Hippocampal formation (tissue), 2 donors: ENCODE measurements at places on chromosomes 6 and 20.

- DNase-seq, result no peak
Observed at GRCh38 chr20:22020201-22020600, 314.7 kb downstream of the PAX1 start.

DNA sequence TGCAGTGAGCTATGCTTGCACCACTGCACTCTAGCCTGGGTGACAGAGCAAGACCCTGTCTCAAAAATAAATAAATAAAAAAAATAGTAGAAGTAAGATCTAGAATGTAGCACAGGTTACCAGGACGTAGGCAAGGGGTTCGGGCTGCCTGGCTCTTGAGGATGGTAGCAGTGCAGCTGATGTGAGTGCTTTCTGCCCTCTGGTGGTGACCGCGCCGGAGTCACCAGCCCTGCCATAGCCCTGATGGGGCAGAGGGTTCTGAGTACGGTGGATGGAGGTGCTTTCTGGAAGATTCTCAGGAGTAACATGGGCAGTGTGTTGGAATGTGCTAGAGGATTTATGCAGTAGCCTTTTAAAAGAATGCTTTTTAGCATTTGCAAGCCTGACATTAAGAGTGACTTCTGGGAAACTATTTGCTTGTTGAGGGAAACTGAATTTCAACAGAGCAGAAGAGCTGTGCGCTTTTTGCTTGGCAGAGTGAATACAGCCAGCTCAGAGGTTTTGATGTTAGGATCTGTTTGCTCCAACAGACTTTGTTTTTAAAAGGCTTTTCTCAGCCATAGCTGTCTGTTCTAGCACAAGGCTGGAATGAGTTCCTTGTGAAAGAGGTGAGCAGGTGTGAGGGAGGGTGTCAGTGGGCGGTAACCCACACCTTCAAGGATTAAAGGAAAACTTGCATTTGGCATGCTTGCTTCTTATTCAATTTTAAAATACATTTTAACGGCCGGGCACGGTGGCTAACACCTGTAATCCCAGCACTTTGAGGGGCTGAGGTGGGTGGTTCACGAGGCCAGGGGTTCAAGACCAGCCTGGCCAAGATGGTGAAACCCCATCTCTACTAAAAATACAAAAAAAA is 65.9 kb downstream of the PTPN1 start:
- DNase-seq, result peak; percentile 42

DNA sequence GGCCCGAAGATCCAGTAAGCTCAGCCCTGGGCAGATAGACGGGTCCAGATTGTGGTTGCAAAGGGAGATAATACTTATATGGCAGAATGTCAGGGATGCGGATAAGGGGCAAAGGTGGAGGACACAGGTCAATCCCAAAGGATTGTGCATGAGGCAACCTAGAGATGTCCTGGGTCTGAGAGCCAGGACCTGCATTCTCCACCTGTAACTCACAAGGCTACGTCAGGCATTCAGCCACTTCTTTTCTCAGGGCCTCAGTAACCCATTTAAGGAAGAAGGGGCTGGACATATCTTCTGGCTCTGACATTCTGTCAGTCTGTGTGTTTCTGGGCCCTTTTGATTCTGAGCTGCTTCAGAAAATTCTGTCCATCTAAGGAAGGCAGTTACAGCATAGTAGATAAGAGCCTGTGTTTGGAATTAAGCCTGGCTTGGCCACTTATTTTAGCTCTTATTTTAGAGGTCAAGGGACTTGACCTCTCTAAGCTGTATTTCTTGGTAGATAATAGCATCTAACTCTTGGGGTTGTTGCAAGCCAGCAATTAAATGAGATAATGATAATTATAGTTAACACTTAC is 40.2 kb downstream of the CNBD2 start:
- DNase-seq, result no peak

DNA sequence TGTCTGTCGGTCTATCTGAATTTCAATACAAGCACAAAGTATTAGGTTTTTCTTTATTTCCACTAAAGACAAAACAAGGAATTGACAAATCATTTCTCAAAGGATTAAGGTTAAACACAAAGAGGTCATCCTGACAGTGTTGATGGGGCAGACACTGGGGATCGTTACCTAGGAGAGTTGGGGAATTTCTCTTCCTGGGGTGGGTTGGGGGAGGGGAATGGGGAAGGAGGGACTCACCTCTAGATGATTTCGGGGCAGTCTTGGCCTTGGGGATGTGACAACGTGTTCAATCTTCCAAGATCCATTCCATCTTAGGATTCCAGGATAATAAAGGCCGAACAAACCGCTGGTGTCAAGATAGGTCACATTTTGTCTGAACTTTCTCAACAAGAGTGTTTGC is 35.4 kb upstream of the FOXA2 start:
- DNase-seq, result no peak

DNA sequence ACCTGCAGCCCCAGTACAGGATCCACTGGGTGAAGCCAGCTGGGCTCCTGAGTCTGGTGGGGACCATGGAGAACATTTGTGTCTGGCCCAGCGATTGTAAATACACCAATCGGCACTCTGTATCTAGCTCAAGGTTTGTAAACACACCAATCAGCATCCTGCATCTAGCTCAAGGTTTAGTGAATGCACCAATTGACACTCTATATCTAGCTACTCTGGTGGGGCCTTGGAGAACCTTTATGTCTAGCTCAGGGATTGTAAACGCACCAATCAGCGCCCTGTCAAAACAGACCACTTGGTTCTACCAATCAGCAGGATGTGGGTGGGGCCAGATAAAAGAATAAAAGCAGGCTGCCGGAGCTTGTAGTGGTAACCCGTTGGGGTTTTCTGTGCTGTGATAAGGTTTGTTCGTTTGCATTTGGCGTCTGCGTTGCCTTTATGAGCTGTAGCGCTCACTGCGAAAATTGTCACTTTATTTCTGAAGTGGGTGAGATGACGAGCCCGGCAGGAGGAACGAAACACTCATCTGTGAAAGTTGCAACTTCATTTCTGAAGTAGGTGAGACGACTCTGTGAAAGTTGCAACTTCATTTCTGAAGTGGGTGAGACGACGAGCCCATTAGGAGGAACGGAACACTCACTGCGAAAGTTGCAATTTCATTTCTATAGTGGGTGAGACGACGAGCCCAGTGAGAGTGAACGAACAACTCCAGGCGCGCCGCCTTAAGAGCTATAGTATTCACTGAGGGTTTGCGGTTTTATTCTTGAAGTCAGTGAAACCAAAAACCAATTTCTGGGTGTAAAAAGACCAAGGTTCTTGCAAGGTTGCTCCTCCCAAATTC is 31.1 kb downstream of the SERPINB6 start:
- DNase-seq, result no peak
